ENCODE measurements at places on chromosomes 12 and 14. TPM values are rescaled to one million over a fixed set of nuclear protein-coding genes. Genes with fewer than 3 reads are reported as not detected.

GRCh38 chr14:23629832-23630396 lies 6.2 kb upstream of the DHRS2 start:
- no peak for DNase-seq

GRCh38 chr12:98990648-98991047 lies 345.6 kb downstream of the APAF1 start:
- no peak for DNase-seq

GRCh38 chr12:14853961-14854360 lies 10.6 kb upstream of the ART4 start:
- peak; percentile 44 for DNase-seq

- DNase-seq: no peak
Observed at GRCh38 chr12:47417121-47417520, 288.7 kb downstream of the RPAP3 start.

DNA sequence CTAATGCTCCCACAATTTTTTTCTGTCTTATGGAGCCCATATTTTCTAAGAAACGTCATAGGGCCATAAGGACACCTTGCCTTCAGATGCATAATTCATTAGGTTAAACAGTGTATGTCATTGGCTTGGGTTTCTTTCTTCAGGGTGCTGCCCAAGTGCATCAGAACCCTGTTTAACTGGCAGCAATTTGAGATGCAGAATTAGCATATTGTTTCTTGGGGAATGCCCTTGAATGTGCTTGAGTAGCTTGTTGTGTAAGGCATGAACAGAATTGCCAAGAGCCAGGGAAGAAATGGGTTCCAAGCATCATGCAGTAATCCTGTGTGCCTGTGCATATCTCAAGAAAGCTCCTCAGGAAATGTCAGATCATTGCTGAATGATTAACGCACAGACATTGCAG lies 277.2 kb downstream of the SYT1 start:
- DNase-seq: no peak

The GPRC5D gene
- total RNA-seq: not detected

DNA sequence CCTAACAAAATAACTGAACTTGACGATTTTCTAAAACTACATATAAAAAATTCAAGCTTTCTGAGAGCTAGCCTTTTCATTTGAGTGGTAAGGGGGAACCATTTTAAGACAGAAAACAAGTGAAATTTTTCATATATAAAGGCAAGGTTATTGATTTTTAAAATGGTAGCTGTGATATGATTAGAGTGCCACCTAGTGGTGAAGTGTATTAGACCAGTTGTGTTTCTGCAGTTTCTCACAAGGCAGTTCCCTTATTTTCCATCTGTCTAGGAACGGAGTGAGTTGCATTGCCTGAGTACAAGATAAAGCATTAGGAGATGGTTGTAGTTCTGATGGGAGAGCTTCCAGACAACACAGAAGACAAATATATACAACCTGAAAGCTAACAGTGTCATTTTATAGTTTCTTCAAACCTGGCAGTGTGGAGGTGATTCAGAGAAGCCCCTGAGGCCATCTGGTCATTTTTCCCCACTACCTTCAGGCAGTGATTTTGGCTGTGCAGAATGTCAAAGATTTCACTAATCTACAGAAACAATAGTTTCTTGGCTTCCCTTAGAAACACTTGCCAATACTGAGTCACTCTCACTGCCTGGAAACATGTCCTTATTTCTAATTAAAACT lies 180.8 kb downstream of the C12orf50 start:
- peak; percentile 72 for DNase-seq

The TAS2R46 gene
- not detected for total RNA-seq

The NRL gene
- 4.5 TPM for total RNA-seq

DNA sequence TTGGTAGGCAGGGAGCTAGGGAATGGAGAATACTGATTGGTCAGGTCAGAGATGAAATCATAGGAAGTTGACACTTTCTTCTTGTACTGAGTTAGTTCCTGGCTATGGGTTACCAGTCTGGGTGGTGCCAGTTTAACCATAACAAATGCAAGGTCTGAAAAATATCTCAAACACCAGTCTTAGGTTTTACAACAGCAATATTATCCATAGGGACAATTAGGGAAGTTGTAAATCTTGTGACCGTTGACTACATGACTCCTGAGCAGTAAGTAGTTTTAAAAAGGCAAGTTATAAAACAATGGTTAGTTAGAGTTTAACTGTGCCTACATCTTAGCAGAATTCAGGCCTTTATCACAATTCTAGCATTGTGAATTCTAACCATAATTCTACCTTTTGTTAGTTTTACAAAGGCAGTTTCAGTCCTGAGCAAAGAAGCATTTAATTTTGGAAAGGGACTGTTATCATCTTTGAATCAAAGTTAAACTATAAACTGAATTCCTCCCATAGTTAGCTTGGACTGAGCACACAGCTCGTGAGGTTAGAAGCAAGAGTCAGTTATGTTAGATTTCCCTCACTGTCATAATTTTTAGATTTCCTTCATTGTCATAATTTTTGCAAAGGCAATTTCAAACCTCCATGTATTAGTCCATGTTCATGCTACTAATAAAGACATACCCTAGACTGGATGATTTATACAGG lies 19.7 kb upstream of the MON2 start:
- no peak for DNase-seq

GRCh38 chr14:71021347-71022011 lies 114.2 kb downstream of the PCNX1 start:
- DNase-seq: peak; percentile 57

GRCh38 chr14:85313560-85314207 lies 216.3 kb upstream of the FLRT2 start:
- DNase-seq: no peak

- DNase-seq: peak; percentile 97
Observed at GRCh38 chr12:103841690-103842584, 903 bp upstream of the NT5DC3 start.

The TMPRSS12 gene
- not detected for total RNA-seq

DNA sequence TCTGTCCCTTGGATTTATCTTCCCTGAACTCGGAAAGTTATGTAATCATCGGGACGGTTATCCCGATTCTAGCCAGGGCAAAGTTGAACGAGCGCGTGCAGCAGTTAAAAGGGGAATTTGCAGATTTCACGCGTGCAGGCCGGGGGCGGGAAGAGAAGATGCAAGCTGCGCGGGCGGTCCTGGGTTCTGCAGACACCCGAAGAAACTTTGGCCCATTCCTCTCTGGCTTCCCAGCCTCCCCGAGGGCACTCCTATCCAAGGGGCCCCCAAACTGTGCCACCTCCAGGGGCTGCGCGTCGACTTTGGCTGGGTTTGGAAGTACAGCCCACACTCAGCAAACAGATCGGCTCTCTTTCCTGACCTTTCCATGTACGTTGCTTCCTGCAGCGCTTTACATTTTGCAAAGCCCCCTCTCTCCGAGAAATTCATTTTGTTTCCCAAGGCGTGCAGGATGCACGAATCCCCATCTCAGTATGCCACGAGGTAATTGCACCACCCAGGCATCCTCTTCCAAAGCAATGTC lies 941 bp upstream of the PPP1CC start:
- no peak for DNase-seq

The OTX2 gene
- not detected for total RNA-seq

DNA sequence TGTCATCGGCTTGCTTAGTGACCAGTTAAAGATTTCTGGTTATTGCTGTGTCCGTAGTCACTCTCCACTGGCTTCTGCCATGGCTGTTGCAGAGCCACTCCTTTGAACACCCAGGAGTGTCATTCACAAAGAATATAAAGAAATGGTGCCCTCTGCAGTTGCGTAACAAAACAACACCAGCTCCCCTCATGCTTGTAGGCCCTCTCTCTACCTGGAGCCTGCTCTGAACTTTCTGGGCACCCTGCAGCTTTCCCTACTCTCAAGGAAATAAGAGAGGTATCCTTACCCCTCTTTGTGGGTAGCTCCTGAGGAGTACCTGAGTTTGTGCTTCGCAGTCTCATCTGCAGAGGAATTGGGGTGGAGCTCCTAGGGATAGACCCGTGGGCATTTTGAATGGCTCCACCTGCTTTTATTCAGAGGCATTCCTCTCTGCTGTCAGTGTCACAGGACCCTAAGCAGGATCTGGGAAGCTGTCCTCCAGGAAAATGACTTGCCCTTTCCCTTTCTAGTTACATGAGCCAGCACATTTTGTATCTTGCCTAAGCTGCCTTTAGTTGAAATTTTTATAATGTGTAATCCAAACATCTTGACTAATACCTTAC lies 97.2 kb upstream of the TMEM260 start:
- peak; percentile 13 for DNase-seq

DNA sequence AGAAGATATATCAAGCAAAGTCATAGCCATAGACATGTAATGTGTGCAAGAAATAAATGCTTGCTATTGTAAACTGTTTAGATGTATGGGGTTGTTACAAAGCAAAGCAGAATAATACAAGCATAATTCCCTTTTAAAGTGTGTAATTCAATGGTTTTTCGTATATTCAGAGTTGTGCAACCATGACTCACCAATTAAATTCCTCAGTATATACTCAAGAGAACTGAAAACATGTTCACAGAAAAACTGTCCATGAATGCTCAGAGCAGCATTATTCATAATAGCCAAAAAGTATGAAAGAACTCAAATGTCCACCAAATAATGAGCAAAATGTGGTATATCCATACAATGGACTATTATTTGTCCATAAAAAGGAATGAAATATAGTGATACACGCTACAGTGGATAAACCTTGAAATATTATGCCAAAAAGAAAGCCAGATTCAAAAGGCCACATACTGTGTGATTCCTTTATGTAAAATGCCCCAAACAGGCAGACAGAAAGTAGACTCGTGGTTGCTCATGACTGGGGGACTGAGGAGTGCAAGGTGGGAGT lies 9.3 kb downstream of the GXYLT1 start:
- no peak for DNase-seq

- no peak for DNase-seq
Observed at GRCh38 chr14:41397926-41398325, 208.8 kb upstream of the LRFN5 start.

The KCNJ8 gene
- total RNA-seq: 0.10 TPM

All from myocyte (in vitro differentiated cells).